GM12864 (cell line): ENCODE measurements at places on chromosomes 2 and 18.
A peak's percentile ranks its signal among the peaks of the same experiment; 100 is the strongest.

- DNase-seq, result no peak
These were observed 243.8 kb downstream of the CELF4 start for GRCh38 chr18:37321582-37322491.

GRCh38 chr2:120222186-120223033 lies 790 bp downstream of the TMEM185B start:
- no peak for DNase-seq

DNA sequence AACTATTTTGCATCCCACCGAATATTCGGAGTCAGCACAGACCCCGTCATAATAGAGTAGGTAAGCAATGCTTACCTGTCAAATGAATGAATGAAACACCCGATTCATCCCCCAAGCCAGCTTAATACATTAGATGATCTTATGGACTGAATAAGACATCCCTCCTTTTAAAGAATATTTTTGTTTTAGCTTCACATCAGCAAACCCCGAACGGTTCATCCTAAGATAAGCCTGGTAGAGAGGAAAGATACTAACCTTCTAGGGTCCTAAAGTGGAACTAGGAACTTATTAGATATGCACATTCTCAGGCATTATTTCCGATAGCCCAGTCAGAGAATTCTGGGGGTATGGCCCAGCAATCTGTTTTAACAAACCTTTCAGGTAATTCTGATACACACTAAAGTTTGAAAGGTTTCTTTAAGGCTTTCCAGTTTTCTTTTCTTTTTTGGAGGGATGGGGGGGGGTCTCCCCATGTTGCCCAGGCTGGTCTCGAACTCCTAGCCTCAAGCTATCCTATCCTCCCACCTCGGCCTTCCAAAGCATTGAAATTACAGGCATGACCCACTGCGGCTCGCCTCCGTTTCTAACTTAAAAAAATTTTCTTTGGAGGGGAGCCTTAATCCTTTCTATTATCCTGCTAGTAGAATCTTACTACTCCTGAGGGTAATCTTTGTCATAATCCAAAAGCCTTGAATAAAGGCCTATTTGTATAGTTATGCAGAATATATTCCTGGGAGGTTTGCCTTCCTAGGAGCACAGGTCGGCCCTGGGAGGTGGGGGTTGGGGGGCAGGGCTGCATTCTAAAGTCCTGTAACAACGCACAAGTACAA lies 1.0 kb upstream of the ACTR3 start:
- DNase-seq, result no peak

DNA sequence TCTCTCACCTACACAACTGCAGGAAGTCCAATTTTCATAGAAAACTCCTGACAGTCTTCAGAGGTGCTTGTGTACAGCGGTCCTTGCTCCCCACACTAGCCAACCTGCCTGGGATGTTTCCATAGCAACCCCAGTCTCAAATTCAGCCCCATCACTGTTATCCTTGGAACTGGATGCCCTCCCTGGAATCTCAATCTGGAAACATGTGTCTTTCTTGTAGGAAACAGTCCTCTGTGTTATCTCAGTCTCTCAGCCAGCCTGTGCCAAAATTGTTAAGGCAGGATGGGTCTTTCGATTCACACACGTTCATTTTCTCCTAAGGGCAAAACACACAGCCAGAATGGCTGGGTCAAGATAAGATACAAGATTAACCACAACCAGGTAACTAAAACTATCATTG lies 295.5 kb upstream of the RND3 start:
- no peak for DNase-seq

DNA sequence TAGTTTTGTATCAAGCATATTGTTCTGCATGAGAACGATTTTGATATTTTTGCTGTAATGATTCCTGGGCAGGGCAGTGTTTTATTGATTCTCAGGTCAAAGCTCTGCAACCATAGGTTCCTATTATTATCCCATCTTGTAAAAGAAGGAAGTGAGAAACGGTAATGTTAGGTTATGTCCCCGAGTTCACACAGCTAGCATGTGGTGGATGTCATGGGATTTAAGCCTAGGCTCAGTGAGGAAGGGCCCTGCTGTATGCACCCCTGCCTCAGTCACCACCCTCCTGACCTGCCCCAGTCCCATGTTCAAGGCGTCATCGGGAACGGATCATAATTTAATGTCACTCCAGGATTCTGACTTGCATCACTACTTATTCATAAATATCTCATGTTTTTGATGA lies 10.7 kb downstream of the ACP1 start:
- peak; percentile 12 for DNase-seq

GRCh38 chr18:35949090-35949489 lies 23.4 kb upstream of the RMP24 start:
- DNase-seq, result no peak

DNA sequence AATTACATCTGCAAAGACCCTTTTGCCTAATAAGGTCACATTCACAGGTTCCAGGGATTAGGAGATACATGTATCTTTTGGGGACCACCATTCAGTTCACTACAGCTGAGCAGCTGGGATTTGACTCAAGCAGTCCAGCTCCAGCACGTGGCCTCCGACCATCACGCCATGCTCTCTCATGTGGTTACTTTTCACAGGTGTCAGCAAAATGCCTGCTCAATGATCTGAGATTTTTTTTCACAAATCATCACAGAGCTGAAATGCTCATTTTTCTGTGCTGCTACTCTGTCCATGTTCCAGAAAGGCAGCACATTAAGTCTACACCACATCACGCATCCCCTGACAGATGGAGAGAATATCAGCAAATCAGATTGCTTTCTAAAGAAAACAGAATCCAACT lies 98.5 kb upstream of the RMDN2 start:
- no peak for DNase-seq

- DNase-seq, result no peak
These were observed 348.7 kb upstream of the GALNT5 start for GRCh38 chr2:156908825-156909224.

DNA sequence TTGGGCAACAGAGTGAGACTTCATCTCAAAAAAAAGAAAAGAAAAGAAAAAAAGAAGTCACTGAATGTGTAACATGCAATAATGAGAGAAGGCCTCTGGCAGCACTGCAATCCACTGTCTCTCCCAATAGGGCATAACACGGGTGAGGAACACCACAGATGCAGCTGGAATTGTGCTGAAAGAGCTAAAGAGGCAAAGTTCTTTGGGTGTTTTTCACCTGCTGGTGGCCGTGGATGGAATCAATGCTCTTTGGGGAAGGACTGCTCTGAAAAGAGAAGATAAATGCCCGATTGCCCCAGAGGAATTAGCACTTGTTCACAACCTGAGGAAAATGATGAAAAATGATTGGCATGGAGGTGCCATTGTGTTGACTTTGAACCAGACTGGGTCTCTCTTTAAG lies 31.0 kb upstream of the CYBRD1 start:
- no peak for DNase-seq

GRCh38 chr2:55232863-55233657 lies 572 bp downstream of the RPS27A start:
- DNase-seq, result no peak

GRCh38 chr2:8582191-8582590 lies 99.7 kb upstream of the ID2 start:
- DNase-seq, result no peak

DNA sequence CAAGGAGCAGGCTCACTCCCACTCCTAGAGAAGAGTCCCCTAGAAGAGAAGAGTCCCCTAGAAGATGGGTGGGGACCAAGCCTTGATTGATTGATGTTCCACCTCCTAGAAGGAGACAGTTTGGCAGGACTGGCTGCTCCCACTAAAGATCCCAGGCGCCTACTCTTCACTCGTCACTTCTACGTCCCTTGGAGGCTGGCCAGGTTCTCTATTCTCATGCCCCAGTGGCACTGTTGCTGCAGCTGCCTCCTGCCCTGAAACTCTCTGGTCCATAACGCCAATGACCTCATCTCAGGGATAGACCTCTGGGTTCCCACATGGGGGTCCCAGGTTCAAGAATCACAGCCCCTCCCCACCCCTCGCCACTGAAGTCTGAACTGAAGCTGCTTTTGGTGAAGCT lies 2.5 kb upstream of the SP140L start:
- DNase-seq, result no peak

- no peak for DNase-seq
These were observed 1044.4 kb upstream of the CNTNAP5 start for GRCh38 chr2:122980671-122981070.

DNA sequence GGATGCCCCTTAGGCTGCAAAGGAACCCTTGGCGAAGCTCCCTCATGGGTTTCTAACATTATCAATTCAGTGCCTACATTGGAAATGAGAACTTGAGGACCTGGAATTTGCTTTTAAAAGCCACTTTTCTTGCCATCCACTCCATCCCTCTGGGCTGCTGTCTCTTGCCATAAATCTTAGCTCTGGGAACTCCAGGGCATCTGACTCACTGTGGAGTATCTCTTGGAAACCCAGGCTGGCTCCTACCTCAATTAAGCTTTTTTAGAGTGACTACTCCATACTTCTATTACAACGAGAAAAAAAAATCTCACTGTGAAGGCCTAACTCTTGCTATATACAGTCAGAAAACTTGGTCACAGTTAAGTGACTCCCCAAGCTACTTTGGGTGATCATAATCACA lies 227.2 kb upstream of the SETBP1 start:
- DNase-seq, result no peak

DNA sequence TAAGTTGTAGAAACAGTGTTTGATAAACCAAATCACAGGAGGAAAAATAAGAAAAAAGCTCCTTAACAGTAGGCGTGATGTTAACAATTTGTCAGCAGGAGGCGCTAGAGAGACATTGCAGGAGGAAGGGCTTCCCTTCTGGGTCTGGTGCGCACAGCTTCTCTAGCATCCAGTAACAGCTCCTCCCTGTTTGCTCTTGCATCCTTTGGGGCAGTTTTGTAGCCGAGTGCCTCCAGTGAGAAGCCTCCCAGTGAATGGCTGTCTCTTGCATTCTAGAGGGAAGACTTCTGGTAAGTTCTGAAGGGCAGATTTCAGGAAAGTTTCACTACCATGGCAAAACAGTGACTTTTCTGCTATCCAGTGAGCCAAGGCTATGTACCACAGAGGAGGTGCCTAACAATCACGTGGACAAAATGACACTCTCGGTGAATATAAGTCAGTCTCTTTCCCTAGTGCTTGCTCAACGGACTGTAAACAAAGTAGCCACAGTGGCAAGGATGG lies 9.5 kb upstream of the ZNF396 start:
- DNase-seq, result peak; percentile 46

- no peak for DNase-seq
These were observed 85.1 kb downstream of the CABLES1 start for GRCh38 chr18:23220355-23220754.

DNA sequence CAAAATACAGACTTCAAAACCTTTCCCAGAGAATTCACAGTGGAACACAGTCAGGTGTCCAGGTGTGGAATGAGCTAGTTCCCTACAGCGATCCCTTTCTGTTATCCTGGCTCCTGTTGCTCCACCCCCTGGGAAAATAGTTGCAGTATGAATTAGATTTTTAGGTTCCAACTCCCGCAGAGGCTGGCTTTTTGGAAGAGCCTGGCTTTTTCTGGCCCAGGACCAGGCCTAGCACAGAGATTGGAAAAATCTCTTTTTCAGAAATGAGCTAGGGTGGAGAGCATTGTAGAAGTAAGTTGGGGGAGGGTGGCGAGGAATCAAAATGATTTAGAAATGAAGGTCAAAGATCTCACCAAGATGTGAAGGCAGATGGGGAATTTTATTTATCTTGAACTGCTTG lies 27.1 kb downstream of the COL5A2 start:
- DNase-seq, result no peak

DNA sequence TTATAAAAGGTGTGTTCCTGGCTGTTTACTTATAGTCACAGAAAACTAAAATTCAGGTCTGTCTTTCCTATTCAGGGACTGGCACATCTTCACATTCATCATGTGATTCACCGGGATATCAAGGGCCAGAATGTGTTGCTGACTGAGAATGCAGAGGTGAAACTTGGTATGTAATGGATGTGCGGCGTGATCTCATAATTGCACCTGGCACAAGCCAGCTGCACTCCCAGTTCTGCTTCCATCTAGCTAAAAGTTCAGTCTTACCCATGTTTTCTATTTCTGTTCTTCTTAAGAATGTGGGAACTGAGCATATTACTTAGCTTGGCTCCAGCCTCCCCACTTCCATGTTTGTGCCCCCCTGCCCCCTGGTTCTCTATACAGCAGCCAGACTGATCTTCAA lies 131.9 kb downstream of the MAP4K4 start:
- DNase-seq, result no peak

DNA sequence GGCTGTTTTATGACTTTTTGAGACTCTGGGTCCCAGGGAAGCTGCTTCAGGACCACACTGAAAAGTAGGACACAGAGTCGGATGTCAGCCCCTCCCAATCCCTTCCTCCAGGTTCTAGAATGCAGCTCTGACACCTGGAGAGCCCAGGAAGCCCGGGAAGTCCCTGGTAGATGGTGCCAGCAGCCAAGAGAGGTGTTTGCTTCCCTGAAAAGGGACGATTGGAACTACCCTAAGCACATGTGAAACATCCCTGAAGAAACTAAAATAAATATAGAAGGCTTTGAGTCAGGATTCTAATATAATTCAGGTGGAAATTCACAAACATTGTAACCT lies 163.2 kb upstream of the CYRIA start:
- no peak for DNase-seq

GRCh38 chr2:52423111-52423510 lies 1344.5 kb upstream of the CHAC2 start:
- no peak for DNase-seq

DNA sequence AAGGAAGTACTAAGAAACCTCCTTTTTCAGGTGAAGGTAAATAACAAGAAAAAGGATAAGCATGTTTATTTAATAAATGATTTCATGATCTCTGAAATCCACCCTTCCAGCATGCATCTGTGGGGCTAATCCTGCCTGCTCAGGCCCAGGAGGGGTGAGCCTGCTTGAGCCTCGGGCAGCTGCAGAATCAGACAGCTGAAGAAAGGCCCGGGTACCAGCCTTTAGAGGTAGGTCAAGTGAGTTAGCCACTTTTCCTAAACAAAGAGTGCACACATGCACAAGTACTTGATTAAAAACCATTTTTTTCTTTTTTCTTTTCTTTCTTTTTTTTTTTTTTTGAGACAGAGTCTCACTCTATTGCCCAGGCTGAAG lies 25.7 kb upstream of the FZD7 start:
- no peak for DNase-seq

GRCh38 chr2:37436323-37436722 lies 91.9 kb downstream of the QPCT start:
- DNase-seq, result no peak
